Ovary (tissue), 10 donors: ENCODE measurements at places on chromosomes 2 and 18. TPM values are rescaled to one million over a fixed set of nuclear protein-coding genes. Genes with fewer than 3 reads are reported as not detected.

DNA sequence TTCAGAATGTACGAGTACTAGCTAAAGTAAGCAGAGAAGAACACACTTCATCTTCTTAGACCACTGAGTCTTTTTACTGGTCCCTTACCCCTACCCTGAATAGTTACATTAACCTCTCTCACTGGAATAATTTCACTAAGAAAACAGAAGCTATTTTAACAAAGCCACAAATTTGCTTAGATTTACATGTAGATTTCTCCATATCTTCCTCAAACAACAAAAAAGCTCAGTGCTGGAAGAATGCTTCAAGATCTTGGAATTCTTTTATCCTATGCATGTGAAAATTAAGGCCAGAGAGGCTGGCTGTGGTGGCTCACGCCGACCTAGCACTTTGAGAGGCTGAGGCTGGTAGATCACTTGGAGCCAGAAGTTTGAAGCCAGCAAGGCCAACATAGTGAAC lies 35.2 kb downstream of the MOGAT1 start:
- H3K27ac ChIP-seq, result no peak overlapping the region
- DNase-seq, result no peak
- H3K4me3 ChIP-seq, result no peak overlapping the region
- H3K36me3 ChIP-seq, result no peaks in the 10 kb centered on the region

DNA sequence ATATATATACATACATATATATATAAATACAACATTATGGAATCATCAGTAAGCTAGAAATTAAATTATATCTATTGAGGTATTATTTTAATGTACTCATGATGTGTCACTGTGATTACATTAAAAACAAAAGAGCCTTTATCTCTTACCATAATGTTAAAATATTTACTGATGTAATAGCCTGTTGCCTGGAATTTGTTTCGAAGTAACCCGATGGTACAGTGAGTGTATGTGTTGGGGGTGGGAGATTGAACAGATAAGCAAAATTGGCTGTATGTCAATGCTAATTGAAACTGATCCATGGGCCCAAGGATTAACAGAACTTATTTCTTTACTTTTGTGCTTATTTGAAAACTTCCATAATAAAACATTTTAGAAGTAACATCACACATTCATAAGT lies 1473.2 kb downstream of the LRP1B start:
- DNase-seq, result no peak
- H3K4me1 ChIP-seq, result no peaks in the 10 kb centered on the region
- H3K36me3 ChIP-seq, result no peaks in the 10 kb centered on the region

- H3K36me3 ChIP-seq, result no peaks in the 10 kb centered on the region
- DNase-seq, result no peak
- H3K4me1 ChIP-seq, result no peaks in the 10 kb centered on the region
- no peak overlapping the region for H3K27ac ChIP-seq
- no peaks in the 10 kb centered on the region for H3K27me3 ChIP-seq
Observed at GRCh38 chr2:63790491-63790890, 51.2 kb upstream of the UGP2 start.

DNA sequence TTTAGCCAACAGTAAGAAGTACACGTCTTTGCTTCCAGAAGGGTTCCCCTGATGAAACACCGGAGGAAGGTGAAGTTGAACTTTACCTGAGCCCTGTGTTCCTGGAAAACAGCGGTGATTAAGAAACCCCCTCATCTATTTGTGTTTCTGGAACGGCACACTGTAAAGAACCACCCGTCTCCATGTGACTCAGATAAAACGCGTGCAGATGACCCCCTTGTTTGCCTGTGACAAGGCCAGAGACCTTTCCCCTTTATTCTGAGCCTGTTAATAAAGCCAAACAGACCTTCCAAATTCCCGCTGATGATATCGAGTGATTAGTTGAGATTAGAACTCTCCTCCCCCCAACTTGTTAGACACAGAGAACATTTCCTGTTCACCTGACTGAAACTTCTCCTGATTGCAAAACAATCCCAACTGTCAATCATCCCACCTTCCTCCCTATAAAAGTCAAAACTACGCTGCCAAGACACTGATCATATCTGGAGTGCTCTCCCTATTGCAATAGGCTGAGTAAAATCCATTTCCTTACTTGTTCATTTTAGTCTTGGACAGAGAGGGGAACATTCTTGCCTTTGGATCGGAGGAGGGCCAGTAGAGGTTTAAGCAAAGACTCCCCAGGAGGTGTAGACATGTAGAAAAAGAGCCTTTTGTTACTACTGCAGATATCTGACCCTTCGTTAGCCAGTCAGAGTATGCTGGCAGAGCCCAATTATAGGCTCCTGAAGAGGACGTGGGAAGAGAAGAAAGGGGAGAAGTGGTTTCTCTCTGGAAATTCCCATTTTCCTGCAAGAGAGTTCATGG lies 914 bp upstream of the IWS1 start:
- H3K27me3 ChIP-seq, result no peaks in the 10 kb centered on the region
- peaks cover 4% of the 10 kb centered on the region for H3K4me1 ChIP-seq
- no peak for DNase-seq

DNA sequence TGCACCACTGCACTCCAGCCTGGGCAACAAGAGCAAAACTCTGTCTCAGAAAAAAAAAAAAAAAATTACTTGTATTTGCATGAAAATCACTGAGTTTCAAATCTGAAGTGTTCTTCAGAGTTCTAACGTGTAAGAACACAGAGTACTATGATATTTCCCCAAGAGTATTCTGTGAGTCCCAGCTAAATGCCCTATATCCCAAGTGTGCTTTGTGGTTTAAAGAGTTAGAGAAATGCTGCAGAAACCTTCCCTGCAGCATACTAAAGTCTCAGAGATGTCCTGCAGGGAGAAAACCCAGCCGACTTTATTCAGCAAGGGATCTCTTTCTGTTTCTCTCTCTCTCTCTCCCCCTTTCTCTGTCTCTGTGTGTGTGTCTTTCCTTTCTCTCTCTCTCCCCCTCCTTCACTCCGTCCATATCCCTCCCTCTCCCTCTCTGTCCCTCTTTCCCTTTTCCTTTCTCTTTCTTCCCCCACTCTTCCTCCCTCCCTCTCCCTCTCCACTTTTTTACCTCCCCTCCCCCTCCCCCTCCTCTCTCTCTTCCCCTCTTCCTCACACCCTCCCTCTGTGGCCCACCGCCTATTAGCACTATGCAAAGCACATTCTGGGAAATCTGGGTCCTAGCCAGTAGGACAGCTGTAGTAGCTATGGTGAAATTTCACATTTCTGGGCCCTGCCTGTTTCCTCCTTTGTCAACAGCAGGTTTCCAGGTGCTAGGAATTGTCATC lies 54.2 kb downstream of the ACTR2 start:
- H3K27ac ChIP-seq, result no peak overlapping the region
- no peaks in the 10 kb centered on the region for H3K36me3 ChIP-seq
- peaks cover 6% of the 10 kb centered on the region for H3K4me1 ChIP-seq
- DNase-seq, result no peak
- H3K4me3 ChIP-seq, result no peak overlapping the region
- H3K27me3 ChIP-seq, result no peaks in the 10 kb centered on the region

GRCh38 chr2:189579585-189580186 lies 900 bp downstream of the SLC40A1 start:
- DNase-seq, result no peak
- H3K36me3 ChIP-seq, result no peaks in the 10 kb centered on the region
- H3K27ac ChIP-seq, result no peak overlapping the region
- peaks cover 10% of the 10 kb centered on the region for H3K4me1 ChIP-seq

DNA sequence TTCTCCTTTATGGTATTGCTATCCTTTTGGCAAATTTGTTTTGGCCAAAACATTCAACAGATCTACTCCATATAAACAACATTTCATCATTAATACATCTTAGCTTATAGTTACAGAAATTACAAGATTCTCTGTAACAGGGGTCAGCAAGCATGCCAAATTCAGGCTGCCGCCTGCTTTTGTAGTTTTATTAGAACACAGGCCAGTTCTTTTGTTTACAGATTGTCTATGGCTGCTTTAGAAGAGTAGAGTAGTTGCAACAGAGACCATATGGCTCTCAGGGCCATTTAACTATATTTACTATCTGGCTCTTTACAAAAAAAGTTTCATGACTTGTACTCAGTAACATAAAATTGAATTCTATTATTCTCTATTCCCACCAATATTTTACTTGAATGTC lies 53.9 kb downstream of the LNPK start:
- H3K4me3 ChIP-seq, result no peak overlapping the region
- no peaks in the 10 kb centered on the region for H3K36me3 ChIP-seq
- H3K27me3 ChIP-seq, result no peaks in the 10 kb centered on the region

- H3K27ac ChIP-seq, result no peak overlapping the region
- no peak overlapping the region for H3K4me3 ChIP-seq
- H3K36me3 ChIP-seq, result no peaks in the 10 kb centered on the region
- no peaks in the 10 kb centered on the region for H3K4me1 ChIP-seq
- no peaks in the 10 kb centered on the region for H3K27me3 ChIP-seq
- no peak for DNase-seq
Observed at GRCh38 chr2:26812731-26813130, 26.9 kb downstream of the CENPA start.

DNA sequence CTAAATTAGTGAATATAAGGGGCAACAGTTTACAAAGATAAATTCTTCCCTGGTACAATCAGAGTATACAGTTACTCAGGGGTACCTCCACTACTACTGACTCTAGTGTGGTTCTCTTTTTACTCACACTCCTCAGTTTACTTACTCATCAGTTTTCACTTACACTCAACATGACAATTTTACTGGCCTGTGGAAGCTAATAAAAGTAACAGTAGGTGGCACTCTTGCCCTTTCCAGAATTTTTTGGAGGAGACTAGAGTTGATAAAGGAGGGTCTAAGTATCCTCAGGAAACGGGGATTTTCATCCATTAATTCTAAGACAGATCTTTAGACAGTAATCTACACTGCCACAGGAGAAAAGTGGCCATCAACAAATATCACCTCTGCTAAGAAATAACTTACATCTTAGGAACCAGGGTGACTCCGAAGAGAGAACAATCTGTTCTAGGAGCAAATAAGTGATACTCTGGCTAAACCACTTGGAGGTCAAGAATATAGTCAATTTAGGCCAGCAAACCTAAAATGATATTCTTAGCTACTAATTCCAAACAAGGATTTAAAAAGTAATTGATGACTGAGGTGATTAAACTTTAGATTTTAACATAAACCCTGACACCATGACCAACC lies 61.3 kb downstream of the ATL2 start:
- H3K4me3 ChIP-seq, result no peak overlapping the region
- H3K27ac ChIP-seq, result no peak overlapping the region
- no peaks in the 10 kb centered on the region for H3K36me3 ChIP-seq

WNT10A gene
- 0.13 TPM for polyA plus RNA-seq

FIGLA gene
- not detected for polyA plus RNA-seq

DES gene
- polyA plus RNA-seq, result 149 TPM

TNP1 gene
- not detected for polyA plus RNA-seq
